ENCODE measurements at places on chromosomes 16 and 17.

GRCh38 chr16:1088295-1089170 is 7.5 kb downstream of the C1QTNF8 start:
- DNase-seq = no peak

DNA sequence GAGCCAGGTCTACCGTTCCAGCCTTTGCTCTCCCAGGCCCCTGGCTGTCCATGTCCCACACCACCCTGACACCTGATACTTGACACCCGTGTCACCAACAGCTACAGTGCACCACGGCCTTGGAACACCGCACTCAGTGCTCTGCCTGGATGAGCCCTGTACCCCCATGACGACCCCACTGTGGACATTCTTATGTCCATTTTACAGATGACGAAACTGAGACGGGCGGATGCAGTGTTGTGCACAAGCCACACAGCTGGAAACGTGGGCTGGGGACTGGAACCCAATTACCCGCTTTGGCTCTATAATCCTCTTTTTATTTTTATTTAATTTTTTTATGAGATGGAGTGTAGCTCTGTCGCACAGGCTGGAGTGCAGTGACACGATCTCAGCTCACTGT is 83.6 kb upstream of the CBX4 start:
- DNase-seq = no peak

- no peak for DNase-seq
Measured at GRCh38 chr16:48574140-48574539, 35.8 kb downstream of the N4BP1 start.

DNA sequence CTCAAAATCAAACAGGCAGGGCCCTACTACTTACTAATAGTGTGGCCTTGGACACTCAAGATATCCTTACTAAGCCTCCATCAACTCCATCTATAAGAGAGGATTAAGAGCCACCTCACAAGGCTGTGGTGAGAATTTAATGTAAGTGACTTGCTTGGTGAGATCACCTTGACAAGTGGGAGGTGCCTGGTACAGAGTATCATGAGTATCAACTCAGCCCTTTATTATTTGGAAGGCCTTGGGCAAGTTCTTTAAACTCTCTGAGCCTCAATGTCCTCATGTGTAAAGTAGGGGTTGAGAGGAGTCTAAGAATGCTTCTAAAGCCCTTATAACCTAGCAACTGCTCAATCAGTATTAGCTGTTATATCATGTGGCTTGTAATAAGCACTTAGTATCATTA is 15.0 kb downstream of the THUMPD1 start:
- DNase-seq = no peak

DNA sequence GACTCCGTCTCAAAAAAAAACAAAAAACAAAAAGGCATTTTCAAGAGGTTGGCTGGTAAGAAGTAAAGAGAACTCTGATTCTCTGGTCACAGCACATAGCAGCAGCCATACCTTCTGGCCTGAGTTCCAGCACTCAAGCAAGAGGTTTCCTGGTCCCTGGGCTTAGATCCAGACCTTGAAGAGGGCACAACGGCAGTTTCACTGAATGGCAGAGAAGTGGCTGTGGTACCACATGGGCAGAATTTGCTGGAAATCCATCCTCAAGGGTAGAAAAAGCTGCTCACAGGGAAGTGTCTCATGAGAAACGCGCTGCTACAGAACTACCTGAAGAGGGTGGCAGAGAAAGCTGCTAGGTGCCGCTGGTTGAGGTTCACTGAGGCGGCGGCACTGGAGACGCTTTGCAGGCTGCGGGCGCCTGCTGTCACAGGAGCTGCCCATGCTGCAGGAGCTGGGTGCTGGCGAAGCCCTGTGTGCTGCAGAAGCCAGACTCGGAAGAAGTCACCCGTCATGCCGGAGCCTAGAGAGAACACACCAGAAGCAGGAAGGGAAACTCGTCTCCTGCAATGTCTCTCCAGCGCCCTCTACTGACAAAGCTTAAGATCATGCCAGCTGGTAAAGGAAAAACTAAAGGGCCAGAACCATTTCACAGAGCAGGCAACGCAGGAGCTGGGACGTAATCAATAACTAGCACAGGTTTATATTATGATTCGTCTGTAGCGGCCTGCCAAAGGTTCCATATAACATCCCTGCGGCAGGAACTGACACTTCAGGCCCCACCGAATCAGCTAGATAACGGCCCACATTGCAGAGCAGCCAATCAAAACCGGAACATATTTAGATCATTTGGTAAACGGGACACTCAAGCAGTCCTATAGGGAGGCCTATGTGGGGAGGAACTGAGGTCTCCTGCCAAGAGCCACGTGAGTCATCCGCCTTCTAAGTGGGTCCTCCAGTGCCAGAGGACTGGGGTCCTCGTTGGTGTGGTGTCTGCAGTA is 5.4 kb upstream of the ZNF213 start:
- no peak for DNase-seq

GRCh38 chr16:89670496-89671431 is 13.1 kb downstream of the SPATA33 start:
- DNase-seq = no peak

- DNase-seq = no peak
Measured at GRCh38 chr17:320809-321385, 31.7 kb downstream of the RPH3AL start.

DNA sequence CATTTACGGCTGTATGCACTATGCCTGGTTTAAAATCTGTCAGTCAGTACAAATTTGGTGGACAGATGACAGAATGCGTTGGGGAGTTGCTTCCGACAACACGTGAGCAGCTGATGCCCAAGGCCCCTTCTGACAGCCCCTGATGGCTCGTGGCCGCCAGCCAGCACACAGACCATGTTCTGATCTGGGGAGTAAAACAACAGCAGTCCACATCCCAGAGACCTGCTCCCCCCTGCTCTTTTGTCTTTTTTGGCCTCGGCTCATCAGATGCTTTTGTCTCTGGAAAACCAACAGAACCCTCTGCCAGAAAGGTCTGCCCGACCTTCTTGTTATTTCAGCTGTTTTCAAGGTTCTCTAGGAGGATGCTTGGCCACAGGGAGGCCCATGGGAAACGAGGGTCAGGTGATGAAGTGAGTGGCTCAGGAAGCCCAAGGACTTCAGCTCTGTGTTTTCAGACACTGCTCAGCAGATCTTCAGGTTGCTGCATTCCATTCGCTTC is 10.8 kb downstream of the ARSG start:
- no peak for DNase-seq

DNA sequence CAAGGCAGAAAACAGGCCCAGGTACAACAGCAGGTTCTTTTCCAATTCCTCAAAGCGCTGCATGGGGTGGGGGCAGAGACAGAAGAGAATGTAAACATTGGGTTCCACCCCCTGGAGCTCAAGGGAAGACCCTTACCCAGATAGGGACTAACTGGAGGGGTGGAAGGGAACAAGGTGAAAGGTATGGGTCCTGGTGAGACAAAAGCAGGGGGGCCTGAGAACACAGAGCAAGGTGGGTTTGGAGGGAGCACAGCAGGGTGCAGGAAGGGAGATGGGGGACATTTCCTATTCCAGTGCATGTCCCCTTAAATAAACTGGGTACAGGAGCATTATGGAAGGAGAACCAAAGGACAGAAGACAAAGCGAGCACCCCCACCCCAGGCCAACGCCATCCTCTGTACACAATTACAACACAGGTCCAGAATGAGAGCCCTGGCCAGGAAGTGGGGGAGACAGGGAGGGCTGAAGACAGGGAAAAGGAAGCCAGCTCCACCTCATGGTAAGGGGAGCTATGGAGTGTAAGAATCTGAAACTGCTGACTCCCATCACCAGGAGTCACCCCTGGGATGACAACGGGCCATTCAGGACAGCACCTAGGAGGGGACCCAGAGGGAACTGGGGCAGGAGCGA is 2.1 kb upstream of the CD2BP2 start:
- DNase-seq = no peak

- DNase-seq = no peak
Measured at GRCh38 chr17:69062860-69063581, 2.3 kb upstream of the ABCA9 start.

DNA sequence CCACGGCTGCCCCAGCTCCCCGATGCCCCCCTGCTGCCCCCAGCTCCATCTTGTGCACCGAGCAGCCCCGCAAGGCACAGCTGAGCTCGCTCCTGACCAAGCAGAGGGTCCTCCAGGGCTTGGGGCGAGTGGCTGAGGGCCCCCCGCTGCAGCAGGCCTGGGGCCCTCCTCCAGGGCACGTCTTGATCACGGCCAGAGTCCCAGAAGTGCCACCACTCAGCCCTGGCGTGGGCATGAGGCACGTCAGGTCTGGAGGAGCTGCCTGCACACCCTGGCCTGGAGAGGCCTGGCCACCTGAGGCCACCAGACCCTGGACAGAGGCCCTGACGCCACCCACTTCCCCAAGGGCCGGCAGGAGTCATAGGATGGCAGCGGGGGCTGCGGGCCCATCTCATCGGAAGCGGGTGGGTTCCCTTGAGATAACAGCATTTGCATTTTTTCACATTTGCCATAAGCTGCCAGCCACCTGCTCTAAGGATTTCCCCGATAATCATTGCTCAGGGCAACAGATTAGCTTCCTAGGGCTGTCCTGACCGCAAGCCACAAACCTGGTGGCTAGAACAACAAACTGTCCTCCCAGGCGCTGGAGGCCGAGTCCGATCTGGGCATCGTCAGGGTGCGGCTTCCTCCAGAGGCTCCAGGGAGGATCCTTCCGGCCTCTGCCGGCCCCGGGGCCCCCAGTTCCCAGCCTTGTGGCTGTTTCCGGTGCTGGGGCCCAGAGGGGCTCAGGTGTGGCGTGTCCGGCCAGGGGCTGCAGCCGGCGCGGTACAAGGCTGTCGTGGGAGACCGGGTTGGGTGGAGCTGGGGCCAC is 23.9 kb upstream of the C1QTNF8 start:
- DNase-seq = no peak

DNA sequence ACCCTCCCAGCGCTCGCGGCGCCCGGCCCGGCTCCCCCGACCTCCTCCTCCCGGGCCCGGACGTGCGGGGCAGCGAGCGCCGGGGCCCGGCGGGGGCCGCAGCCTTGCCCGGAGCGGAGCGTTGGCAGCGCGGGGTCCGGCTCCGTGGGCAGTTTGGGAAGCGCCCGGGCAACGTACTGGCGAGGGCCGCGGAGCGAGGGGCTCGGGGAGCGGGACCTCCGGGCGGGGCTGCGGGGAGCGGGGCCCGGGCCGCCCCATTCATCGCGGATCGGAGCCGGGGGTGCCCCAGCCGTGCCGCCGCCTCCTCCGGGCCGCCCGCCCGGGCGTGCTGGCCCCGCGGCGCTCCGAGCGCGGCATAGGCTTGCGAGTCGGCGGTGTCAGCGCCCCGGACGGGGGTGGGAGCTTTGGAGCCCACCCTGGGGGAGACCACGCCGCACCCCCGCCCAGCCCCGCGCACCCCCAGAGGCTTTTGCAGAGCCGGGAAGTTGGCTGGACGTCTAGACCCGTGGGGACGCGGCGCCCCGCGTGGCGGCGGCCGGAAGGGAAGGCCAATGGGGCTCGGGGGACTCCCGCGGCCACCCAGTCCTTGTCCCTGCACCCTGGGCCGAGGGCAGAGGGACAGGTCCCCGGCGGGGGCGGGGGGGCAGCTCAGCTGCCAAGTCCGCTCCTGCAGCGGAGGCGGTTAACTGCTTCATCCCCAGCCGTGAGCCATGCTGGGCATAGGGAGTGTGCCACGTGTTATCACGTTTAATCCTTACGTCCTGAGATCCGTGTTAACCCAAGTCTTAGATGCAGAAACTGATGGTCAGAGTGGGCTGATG is 852 bp downstream of the ZNF469 start:
- DNase-seq = no peak

DNA sequence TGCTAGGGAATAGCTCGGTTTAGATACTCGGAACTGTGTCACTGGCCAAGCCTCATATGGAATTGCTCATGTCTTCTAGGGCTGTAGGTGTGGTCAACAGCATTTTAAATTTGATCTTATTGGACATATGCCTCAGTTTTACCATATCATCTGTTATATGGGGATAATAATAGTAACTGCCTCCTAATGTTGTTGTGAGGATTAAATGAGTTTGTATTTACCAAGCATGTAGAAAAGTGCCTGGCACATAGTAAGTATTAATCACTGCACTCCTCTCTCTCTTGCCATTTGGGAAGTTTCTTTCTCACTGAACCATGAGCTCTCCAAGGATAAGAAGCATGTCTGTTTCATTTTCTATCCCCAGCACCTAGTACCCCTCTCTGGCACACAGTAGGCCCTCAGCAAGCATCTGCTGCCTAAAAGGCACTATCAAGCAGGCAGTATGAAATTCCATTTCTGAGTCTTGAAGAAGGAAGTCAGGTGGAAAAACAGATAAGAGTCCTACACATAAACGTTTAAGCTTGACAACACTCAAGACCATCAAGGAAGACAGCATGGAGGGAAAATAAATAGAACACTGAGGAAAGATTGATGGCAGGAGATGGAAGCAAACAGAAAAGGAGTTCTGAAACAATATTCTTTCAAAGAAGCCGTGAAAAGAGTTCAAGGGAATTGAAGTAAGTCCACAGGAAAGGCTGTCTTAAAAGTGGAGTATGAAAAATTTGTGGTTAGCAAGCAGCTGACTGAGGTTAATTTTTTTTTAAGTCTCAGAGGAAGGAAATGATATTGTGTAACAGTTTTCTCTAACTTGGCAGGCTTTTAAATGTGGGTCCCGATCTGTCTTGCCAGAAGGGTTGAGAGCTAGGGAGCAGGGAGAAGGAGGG is 2.2 kb upstream of the ATP6V0A1 start:
- DNase-seq = no peak
